ENCODE measurements at places on chromosomes 4 and X. TPM values are rescaled to one million over a fixed set of nuclear protein-coding genes. Genes with fewer than 3 reads are reported as not detected.

The RGN gene
- total RNA-seq, result not detected

The TEX13D gene
- total RNA-seq, result not detected

The WWC2 gene
- 4.9 TPM for total RNA-seq

The JAKMIP1 gene
- total RNA-seq, result 2.1 TPM

The GPRIN3 gene
- total RNA-seq, result 46.4 TPM

The PNMA6A gene
- total RNA-seq, result 0.38 TPM

The NR0B1 gene
- total RNA-seq, result not detected

The ZMAT1 gene
- 19.2 TPM for total RNA-seq

The CT45A1 gene
- not detected for total RNA-seq

The EMCN gene
- not detected for total RNA-seq

The HPSE gene
- 2.1 TPM for total RNA-seq

The TMEM271 gene
- total RNA-seq, result not detected

The SSX4 gene
- total RNA-seq, result not detected

The PPP4R3C gene
- not detected for total RNA-seq

The LIMCH1 gene
- not detected for total RNA-seq

The USP17L28 gene
- not detected for total RNA-seq

The SRPK3 gene
- not detected for total RNA-seq

The EXOC1L gene
- not detected for total RNA-seq

The MAGEA4 gene
- not detected for total RNA-seq

The GABRG1 gene
- total RNA-seq, result not detected

The INPP4B gene
- total RNA-seq, result 50.7 TPM

The TCEAL9 gene
- not detected for total RNA-seq

The ADRA2C gene
- total RNA-seq, result not detected

The RAB40A gene
- 0.16 TPM for total RNA-seq

All from CD4-positive, alpha-beta T cell (primary cell).